Upper lobe of left lung (tissue), 6 donors: ENCODE measurements at places on chromosomes 6 and 20. TPM values are rescaled to one million over a fixed set of nuclear protein-coding genes. Genes with fewer than 3 reads are reported as not detected.

TREML4 gene
- total RNA-seq, result not detected

FOXA2 gene
- total RNA-seq, result 30.4 TPM

SPTLC3 gene
- total RNA-seq, result 15.4 TPM

IL17F gene
- not detected for total RNA-seq

ARHGAP40 gene
- total RNA-seq, result 22.0 TPM

PEDS1 gene
- 32.6 TPM for total RNA-seq

PRDM13 gene
- not detected for total RNA-seq

RIPOR2 gene
- 46.9 TPM for total RNA-seq

SMLR1 gene
- not detected for total RNA-seq

WFDC12 gene
- total RNA-seq, result 0.67 TPM

KIAA0408 gene
- total RNA-seq, result 34.0 TPM

ADGRB3 gene
- 3.4 TPM for total RNA-seq

CLVS2 gene
- not detected for total RNA-seq

COL10A1 gene
- not detected for total RNA-seq

AIF1 gene
- 54.5 TPM for total RNA-seq

PRL gene
- not detected for total RNA-seq

HLA-F gene
- 186 TPM for total RNA-seq
